Tongue (tissue), 3 donors: ENCODE measurements at places on chromosomes 11 and 22. TPM values are rescaled to one million over a fixed set of nuclear protein-coding genes. Genes with fewer than 3 reads are reported as not detected.

Gene SCT
- 21.6 TPM for total RNA-seq

Gene RTCB
- total RNA-seq: 73.2 TPM

- no peak for DNase-seq
Observed at GRCh38 chr11:131918663-131919062, 548.2 kb downstream of the NTM start.

DNA sequence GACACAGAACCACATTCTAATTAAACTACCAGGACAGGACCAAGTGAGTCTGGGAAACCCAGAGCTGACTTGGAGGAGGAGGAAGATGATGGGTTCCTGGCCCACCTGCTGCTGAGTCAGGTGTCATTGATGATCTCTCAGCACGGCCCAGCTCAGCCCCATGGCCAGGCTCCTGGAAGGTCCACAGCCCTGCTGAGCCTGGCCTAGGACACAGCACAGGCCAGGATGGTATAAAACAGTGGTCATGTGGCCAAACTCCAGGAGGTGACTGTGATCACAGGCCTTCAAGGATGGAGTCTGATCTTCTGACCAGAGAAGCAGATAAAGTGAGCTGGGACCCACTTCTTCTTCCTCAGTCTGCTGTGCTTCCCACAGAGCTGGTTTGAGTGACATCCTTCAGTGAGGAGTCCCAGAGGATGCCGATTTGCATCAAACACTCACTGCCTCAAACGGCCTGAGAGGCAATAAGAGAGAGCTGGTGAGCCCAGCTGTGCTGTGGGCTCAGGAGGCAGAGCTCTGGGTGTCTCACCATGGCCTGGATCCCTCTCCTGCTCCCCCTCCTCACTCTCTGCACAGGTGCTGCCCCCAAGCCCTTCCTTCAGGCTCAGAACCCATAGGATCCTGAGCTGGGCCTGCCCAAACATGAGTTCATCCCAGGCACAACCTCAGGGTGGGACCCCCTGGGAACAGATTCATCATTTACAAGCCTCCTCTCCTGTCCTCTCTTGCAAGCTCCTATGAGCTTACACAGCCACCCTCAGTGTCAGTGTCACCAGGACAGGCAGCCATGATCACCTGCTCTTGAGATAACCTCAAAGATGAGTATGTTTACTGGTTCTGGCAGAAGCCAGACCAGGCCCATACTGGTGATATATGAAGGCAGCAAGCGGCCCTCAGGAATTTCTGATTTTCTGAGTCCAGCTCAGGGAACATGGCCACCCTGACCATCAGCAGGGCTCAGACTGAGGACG is 37.7 kb upstream of the IGLL5 start:
- no peak for DNase-seq

DNA sequence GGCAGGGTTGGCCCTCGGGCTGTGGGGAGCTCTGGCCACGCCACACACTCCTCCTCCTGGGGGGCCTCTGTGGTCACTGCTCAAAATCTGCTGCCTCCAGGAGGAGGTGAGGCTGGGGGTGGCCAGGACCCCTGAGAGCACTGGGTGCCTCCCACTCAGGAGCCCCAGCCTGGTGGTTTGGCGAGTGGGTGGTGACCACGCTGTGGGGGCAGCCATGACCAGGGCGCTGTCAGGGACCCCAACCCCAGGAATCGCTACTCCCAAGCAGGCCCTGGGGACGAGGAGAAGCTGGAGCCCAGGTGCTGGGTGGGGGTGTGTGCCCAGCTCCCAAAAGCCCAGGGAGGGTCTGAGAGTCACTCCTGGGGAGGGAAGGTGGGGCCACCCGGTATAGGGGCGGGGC is 30.1 kb downstream of the TSPAN4 start:
- no peak for DNase-seq

- DNase-seq: no peak
Observed at GRCh38 chr22:45444168-45444567, 30.7 kb downstream of the RIBC2 start.

DNA sequence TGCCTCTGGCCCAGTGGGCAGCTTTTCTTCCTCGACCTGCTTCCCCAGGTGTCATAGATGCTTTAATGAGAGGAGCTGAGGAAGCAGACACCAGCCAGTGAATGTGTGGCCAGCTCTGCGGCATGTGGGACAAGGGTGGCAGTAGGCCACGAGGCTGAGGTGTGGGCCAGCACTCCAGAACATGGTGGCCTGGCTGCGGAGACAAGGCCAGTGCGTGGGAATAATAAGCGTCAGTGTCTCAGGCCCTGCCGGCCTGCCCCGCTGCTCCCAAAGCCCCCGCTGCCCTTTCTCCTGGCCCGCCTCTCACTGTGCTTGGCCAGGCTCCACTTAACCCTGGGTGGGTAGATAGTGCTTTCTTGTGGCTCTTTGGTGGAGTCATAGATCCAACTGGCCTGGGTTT is 2.1 kb downstream of the MAPK8IP1 start:
- DNase-seq: no peak

- no peak for DNase-seq
Observed at GRCh38 chr22:48507171-48507570, 1320.5 kb downstream of the BRD1 start.

GRCh38 chr11:57370251-57370650 is 10.7 kb downstream of the PRG3 start:
- no peak for DNase-seq
